ENCODE measurements at places on chromosomes 11 and 22.

DNA sequence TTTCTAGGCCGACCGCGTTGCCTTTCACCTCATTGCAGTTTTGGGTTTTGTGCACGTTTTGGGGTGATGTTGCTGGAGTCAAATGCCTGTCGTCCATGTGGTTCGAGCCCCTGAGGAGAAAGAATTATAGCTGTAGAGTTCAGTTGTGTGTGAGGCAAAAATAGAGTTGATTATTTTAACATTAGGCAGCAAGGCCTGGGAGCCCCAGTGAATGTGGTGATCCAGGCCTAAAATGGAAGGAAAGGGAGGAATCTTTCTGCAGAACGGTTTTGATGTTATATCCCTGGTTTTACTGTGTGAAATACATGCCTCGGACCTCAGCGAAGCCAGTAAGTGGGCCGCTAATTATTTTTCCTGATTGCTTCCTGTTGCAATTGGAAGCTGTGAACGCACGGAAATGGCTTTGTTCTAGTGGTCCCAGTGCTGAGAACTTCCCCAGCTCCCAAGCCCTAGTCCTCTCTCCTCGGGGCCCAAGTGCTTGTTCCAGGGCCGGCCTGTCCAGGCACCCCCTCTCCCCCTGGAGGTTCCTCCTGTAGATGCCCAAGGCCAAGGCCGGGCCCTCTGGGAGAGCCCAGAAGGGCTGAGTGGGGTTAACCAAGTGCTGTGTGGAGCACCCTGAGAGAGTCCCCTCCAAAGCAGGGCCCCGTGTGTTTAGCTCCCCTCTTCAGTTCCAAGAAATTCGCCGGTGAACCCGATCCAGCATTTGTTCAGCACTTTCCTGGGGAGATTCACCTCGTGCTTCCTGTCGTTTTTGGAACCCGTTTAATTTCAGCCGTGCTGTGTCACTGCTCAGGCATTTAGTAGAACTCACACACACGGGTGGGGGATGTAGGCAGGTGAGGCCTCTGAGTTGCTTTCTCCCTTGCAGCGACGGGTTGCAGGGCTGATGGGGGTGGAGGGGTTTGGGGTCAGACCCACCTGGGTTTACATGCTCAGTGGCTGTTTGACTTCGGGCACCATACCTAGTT lies 2.1 kb downstream of the LRP5 start:
- DNase-seq = peak; percentile 34

- peak; percentile 48 for DNase-seq
Observed at GRCh38 chr11:65116370-65117205, 913 bp downstream of the ZNHIT2 start.

GRCh38 chr11:115916608-115917007 lies 412.4 kb upstream of the CADM1 start:
- DNase-seq = peak; percentile 92

GRCh38 chr22:31080164-31080847 lies 812 bp upstream of the SMTN start:
- no peak for DNase-seq

DNA sequence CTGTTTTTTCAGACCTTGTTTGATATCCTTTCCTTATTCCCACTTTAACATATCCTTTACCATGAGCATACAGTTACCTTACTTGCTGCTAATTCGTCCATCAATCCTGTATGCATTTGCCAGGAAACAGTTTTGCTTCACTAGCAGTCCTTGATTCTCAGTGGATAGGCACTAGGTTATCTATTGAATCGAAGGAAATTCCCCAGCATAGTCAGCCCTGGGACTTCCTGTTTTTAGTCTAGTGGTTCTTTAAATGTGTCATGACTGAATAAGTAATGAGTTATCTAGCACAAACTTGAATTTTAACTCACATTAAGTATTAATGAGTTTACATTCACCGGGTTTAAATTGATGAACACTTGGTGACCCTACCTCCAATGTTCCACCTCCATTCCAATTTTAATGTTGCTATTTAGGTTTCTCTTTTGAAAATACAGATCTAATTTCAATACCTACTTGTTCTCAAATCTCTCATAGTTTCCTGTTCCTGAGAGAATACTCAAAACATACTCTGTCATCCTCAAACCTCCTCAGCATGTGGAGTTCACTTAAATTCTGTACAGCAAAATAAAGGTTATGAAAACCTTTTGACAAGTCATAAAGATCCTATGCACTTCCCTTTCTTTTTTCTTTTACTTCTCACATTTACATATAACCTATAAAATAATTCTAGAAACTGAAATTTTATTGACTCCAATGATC lies 1375.1 kb upstream of the TENM4 start:
- no peak for DNase-seq

- no peak for DNase-seq
Observed at GRCh38 chr11:122691549-122692150, 36.1 kb downstream of the UBASH3B start.

GRCh38 chr11:76798202-76798581 lies 15.0 kb downstream of the TSKU start:
- DNase-seq = no peak

- DNase-seq = no peak
Observed at GRCh38 chr11:123584186-123584585, 70.2 kb downstream of the SCN3B start.

DNA sequence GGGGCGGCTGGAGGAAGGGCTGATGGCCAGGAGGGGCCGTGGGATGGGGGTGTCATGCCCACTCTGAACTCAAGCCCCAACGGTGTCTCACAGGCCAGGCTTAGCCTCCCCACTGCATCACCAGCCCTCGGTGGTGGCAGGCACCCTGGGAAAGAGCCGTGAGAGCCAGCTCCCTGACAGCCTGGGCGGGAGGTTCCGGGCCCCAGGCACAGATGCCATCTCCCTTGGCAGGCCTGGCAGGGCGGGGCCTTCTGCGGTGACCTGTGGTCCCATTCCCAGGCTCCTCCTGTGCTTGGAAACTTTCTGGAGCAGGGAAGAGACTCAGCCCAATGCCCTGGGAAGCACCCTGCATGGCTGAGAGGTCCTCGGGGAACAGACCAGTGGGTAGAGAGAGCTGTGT lies 4.8 kb downstream of the PHLDA2 start:
- no peak for DNase-seq

DNA sequence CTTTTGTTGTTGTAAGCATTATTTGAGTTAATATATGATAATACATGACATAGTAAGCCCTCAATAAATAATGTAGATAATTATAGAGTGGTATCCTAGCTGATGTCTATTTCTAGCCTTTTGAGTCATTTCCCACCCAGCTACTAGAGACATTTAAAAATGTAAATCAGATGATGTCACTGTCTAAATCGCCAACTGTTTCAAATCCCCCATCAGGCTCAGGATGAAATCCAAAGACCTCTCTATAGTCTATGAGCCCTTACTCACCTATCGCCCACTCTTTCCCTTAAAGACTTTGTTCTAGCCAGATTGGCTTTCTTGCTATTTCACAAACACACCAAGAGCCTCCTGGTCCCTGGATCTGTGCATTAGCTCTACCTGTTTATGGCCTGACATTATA lies 135.4 kb upstream of the PLET1 start:
- no peak for DNase-seq

- no peak for DNase-seq
Observed at GRCh38 chr22:40175611-40176244, 2.0 kb upstream of the TNRC6B start.

All from DMS79 treated with DMSO at 0.1 percent for 48 hours (cell line).